ENCODE measurements at places on chromosomes 6 and 20.

DNA sequence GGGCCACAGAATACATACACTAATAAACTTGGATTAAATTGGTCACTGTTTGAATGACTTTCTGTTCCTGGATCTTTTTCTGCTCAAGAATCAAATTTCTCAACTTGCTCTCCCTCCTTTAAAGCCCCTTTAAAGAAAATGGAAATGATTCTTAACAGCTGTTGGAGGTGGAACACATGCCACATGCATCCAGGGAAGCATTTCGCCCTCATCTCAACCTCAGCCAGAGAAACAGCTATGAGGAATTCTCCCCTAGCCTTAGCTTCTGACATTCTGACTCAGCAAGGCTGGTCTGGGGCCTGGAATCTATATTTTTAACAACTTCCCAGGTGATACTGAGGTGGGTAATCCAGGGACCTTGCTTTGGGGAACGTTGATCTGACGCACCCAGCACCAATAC lies 263.4 kb upstream of the ECI2 start:
- DNase-seq, result no peak

DNA sequence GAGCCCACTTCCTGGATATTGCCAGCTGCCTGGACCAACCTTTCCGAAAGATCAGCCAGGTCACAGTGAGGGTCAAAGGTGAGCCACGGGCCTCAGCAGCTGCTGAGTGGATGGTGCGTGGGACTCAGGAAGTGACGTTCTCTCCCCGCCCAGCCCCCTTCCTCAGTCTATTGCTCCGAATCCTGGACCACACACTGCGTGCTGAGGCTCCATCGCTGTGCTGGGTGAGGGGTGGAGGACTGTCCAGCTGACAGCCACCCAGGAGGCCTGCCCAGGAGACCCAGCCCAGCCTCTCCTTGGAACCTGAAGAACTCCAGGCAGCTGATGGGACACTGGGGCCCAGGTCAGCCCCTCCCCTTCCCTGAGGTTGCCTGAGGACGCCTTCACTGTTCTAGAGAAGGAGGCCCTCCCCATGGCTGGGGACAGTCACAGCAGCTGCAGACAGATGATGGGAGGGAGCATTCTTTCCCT lies 94.4 kb upstream of the CD93 start:
- DNase-seq, result no peak

- DNase-seq, result no peak
These were observed 23.6 kb upstream of the ECHDC1 start for GRCh38 chr6:127367023-127367375.

- DNase-seq, result no peak
These were observed 6.8 kb upstream of the EEF1A2 start for GRCh38 chr20:63505723-63506122.

GRCh38 chr6:1786455-1787453 lies 177.0 kb downstream of the FOXC1 start:
- DNase-seq, result no peak

Measured in non-pigmented ciliary epithelial cell (primary cell).